Choroid plexus epithelial cell (primary cell): ENCODE measurements at places on chromosomes 2 and 18.

- no peak for DNase-seq
These were observed 181.3 kb upstream of the NRP2 start for GRCh38 chr2:205500951-205501350.

- DNase-seq = no peak
These were observed 229.2 kb downstream of the PLCL1 start for GRCh38 chr2:198033626-198034025.

GRCh38 chr2:239000500-239001073 is 152.7 kb downstream of the TWIST2 start:
- DNase-seq = no peak

- DNase-seq = no peak
These were observed 457.6 kb downstream of the BCL11A start for GRCh38 chr2:60095903-60096302.

GRCh38 chr2:144249035-144249637 is 270.8 kb downstream of the ZEB2 start:
- DNase-seq = no peak

DNA sequence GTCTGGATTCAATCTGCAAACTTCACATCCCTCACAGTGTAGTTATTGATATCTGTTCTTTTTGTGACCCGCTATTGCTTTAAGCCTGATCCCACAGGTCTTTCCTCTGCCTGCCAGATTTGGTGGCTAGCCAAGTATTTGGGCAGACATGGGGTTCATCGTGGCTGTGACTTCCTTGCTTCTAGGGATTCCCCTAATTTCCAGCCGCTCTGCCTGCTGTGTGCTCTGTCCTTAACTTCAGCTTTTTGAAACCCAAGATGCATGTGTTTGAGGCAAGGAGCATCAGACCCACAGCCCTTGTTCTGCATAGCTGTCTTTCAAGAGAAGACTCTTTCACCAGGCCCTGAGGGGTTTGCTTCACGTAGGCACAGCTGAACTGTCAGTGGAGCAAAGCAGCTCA is 54.2 kb downstream of the NCAPH start:
- DNase-seq = peak; percentile 20

DNA sequence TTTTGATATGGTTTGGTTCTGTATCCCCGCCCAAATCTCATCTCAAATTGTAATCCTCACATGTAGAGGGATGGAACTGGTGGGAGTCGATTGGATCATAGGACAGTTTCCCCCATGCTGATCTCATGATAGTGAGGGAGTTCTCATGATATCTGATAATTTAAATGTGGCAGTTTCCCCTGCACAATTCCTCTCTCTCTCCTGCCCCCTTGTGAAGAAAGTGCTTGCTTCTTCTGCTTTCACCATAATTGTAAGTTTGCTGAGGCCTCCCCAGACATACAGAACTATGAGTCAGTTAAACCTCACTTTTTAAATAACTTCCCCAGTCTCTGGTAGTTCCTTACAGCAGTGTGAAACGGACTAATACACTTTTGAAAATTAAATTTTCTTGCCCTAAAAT is 12.3 kb upstream of the KCNJ3 start:
- DNase-seq = no peak

DNA sequence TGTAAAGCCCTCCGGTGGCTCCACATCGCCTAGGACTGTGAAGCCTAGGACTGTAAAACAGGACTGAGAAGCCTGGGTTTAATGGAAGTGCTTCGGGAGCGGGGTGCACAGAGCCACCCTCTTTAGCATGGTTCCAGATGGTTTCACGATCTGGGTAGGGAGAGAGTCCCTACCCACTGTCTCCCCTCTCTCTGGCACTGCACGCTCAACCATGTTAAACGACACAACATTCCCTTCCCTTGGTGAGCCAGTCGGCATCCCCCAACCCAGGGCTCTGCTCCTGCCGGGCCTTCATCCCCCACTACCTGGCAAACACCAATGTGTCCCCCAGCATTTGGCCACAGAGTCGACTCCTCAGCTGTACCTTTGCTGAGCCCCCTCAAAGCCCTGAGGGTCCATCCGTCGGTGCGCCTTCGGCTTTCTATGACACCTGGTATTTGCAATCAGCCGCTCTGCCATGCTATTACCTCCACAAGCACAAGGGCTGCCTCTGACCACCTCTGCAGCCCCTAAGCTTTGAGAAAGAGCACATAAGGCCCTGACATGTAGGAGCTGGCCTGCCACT is 1.1 kb downstream of the COPS9 start:
- no peak for DNase-seq

GRCh38 chr2:59677158-59677557 is 876.3 kb downstream of the BCL11A start:
- no peak for DNase-seq

DNA sequence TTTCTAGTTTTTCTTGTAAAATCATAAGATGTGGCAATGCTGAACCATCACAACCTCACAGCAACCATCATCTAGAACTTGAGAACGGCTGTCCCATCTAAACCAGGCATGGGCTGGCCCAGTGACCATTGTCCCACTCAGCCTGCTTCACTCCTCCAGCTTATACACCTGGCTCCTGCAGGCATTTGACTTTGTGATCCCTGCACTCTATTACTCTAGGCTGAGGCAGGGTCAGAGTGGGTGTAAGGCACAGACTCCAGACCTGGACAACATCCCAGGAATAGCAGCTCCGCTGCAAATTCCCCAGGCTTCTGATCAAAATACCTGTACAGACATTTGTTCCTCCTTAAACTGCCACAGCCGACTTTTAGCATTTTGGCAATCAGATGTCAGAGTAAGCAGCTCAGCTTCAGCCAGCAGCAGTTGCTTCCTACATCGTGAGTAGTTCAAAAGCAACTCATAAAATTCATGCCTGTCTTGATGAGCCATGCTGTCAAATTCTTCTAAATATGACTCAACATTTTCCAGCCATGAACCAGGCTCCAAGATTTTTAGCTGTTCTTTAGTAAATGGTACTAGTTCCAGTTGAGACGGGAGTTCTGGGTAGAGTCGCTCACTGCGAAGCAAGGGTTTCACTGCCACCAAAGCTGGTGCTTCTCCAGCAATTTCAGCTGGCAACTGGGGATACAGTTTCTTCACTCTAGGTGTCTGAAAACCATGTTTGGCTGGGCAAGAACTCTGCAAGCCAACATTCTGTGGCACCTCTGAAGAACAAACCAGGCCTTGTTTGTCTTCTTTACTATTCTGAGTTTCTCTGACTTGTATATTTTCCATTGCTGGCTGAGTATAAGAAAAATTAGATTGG is 12.8 kb downstream of the EPG5 start:
- DNase-seq = peak; percentile 93

- no peak for DNase-seq
These were observed 647.5 kb downstream of the ARHGAP15 start for GRCh38 chr2:143776526-143777297.

DNA sequence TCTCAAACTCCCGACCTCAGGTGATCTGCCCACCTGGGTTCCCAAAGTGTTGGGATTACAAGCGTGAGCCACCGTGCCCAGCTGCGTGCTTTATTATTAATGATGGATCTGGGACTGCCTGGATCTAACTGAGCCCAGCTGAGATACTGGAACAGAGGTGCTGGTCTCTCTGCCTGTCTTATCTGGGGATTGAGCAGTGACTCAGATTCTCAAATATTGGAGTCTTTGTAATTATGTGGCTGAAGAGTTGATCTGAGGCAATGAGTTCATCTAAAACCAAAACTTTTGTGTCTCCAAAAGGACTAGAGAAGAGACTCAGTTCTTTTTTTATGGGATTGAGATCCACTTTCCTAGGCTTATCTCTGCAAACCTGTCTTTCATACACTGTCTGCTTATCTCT is 16.3 kb downstream of the PLEKHB2 start:
- peak; percentile 36 for DNase-seq

DNA sequence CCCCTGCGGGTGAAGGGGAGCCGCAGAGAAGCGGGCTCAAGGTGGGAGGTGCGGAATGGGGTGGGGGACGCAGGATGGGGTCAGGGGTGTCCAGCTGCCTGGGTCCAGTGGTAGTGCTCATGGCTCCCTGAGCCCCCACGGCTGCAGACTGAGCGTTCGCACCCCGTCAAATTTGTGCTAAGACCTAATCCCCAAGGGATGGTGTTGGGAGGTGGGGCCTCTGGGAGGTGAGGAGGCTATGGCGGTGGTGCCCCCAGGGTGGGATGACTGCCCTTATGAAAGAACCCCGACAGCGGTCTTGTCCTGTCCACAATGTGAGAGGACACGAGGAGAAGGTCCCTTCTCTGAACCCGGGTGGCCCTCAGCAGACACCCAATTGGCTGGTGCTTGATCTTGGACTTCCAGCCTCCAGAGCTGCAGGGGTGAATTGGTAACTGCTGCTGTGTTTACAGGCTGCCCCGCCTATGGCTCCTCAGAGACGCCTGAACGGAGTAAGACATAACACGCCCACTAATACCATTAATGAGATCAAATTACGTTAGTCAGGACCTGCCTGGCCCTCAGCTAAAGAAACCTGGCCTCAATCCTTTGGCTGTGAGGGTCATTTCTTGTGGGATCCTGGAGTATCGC is 42.6 kb downstream of the PXDN start:
- DNase-seq = peak; percentile 40

DNA sequence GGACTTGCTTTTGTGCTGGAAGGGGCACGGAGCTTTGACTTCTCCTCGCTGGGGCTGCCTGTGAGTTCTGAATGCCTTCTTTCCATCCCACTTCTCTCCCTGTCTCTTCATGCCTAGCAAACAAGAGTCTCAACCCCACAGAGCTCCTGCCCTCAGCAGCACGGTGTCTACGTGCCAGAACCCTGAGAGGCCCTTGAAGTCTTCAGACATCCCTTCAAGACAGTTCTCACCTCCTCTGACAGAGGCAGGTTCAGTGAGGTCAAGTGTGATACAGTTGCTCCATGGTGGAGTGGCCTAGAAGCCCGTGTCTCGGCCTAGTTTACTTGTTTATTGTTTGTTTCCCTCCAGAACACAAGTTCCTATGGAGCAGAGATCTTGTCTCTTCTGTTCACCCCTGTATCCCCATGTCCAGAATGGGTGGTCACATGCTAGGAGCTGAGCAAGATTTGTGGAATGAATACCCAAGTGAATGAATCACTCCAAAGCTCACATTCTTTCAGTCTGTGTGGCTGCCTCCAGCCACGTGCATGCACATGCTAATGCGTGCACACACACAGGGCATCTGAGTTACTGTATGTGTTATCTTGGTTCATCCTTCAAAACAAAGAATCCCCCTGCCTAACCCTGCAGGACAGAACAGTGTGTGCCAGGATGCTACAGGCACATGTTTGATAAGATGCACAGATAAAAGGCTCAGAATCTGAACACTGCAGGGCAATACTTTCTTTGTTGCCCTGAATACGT is 391.6 kb downstream of the NBAS start:
- peak; percentile 96 for DNase-seq

GRCh38 chr18:50113726-50114125 is 81.2 kb downstream of the MYO5B start:
- no peak for DNase-seq

- DNase-seq = no peak
These were observed 249.0 kb downstream of the ZEB2 start for GRCh38 chr2:144270951-144271350.

GRCh38 chr18:29840089-29840488 is 1202.5 kb downstream of the DSC3 start:
- peak; percentile 42 for DNase-seq

DNA sequence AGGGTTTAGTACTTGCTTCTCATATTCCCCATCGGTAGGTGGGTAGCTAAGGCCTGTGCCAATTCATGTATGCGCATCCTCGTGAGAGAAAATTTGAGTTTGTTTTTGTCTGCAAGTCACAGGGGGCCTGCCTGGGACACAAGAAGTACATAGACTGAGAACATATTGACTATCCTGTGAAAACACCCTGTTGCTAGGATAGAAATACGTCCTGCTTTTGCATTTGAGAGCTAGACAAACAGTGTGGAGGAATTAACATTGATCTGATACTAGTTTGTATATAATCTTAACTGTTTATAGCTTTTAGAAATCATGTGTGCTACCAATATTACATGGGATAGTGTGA is 10.9 kb downstream of the WDR7 start:
- DNase-seq = no peak

DNA sequence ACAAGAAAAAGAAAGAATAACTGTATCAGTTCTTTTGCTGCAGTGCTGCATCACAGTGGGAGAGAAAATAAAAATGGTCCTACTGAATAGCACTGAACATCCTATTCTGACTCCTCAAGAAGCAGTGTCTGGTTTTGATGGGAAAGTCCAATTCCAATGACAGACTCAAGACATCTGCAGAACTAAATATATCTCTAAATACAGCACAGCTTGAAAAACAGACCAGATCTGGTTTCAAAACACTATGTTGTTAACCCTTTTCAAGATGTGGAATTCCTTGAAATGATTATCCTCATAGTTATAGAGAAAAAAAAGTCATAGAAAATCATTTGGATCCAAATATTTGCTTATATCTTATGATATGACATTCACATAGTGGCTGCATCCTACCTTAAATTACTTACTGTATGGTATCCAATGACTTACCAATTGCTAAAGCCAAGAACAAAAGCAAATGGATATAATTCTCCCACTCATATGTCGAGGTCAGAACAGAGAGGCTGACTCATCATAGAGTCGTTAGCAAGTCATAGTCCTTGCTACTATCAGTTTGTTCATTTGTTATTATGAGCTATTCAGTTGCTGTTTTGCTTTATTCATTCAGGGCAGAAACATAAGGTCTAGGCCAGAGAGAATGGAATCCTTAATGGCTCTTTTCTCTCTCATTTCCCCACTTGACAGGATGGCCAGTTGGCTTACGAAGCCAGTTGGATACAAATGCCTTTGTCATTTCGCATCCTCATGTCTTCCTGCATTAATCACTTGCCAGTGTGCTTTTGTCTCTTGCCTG is 62.5 kb upstream of the ACVR2A start:
- peak; percentile 26 for DNase-seq

- no peak for DNase-seq
These were observed 3.3 kb upstream of the RMDN2 start for GRCh38 chr2:37921781-37922180.

- peak; percentile 11 for DNase-seq
These were observed 75.8 kb downstream of the LNPK start for GRCh38 chr2:175926272-175926671.

GRCh38 chr2:189530965-189531637 is 49.5 kb downstream of the SLC40A1 start:
- DNase-seq = no peak

- DNase-seq = no peak
These were observed 68.4 kb downstream of the ACOXL start for GRCh38 chr2:110800611-110801402.

GRCh38 chr2:182496596-182496995 is 69.8 kb upstream of the PDE1A start:
- DNase-seq = no peak

DNA sequence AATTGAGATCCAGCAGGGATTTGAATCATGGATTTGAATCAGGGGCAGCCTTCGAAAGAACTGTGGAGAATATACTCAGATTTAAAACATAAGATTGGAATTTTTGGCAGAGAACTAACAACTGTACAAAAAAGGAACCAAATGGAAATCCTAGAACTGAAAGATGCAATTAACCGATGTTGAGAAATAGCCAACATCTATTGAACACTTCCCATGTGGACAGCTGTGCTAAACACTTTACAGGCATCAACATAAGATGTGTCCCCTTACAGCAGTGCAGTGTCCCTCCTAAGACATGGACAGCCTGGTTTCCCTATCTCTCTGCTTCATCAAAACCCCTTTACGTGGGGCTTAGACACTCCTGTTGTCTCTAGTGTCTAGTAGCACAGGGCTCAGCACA is 3.7 kb upstream of the IL1RN start:
- no peak for DNase-seq

- DNase-seq = peak; percentile 78
These were observed 12.4 kb upstream of the IGFBP2 start for GRCh38 chr2:216620786-216621185.
